HCT116 (cell line): ENCODE measurements at places on chromosomes 11 and 22. TPM values are rescaled to one million over a fixed set of nuclear protein-coding genes. Genes with fewer than 3 reads are reported as not detected.

GRCh38 chr11:64185175-64185692, 737 bp upstream of the STIP1 start:
- peak overlapping the region; percentile 88 for H3K4me3 ChIP-seq
- DNase-seq: no peak
- peak overlapping the region; percentile 90 for H3K27ac ChIP-seq
- peaks cover 15% of the 10 kb centered on the region for H3K36me3 ChIP-seq
- peaks cover 52% of the 10 kb centered on the region for H3K4me1 ChIP-seq

- no peak for DNase-seq
- H3K4me1 ChIP-seq: no peaks in the 10 kb centered on the region
- no peak overlapping the region for H3K27ac ChIP-seq
Observed at GRCh38 chr11:4026389-4026788, 68.2 kb upstream of the RRM1 start.

Gene RFPL2
- 0.61 TPM for total RNA-seq

DNA sequence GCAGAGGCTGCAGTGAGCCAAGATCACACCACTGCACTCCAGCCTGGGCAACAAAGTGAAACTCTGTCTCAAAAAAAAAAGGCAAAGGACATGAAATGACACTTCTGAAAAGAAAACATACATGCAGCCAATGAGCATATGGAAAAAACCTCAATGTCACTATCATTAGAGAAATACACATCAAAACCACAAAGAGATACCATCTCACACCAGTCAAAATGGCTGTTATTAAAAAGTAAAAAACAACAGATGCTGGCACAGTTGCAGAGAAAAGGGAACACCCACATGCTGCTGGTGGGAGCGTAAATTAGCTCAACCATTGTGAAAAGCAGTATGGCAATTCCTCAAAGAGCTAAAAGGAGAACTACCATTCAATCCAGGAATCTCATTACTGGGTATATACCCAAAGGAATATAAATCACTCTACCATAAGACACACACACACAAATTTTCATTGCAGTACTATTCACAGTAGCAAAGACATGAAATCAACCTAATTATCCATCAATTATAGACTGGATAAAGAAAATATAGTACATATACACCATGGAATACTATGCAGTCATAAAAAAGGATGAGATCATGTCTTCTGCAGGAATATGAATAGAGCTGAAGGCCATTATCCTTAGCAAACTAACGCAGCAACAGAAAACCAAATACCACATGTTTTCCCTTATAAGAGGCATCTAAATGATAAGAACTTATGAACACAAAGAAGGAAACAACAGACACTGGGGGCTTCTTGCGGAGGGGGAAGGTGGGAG, 15.7 kb upstream of the C11orf58 start:
- no peak for DNase-seq
- H3K4me3 ChIP-seq: no peak overlapping the region
- no peaks in the 10 kb centered on the region for H3K4me1 ChIP-seq
- no peak overlapping the region for H3K27ac ChIP-seq

DNA sequence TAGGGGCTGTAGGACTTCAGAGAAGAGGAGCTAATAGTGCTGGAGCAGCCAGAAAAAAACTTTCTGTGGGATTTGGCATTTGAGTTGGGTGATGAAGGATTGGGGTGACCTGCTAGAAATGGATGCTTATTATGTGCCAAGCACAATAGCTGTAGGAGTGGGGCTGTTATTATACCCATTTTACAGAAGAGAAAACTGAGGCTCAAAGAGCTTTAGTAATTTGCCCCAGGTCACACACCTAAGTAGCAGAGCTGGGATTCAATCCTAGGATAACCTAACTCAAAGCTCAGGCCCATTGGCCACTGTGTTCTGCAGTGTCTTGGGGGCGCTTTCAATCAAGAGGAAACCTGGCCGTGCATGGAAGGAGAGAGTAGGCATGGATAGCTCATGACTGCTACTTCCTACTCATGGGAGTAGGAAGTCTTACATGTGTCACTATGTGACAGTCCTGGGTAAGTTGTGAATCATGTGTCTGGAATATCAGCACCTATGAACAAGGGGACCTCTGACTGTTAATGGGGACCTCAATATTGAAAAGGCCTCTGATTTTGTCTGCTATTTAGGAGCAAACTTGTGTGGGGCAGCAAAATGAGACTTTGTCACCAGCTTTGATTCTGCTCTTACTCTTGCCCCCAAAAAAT, 6.1 kb upstream of the ELF5 start:
- no peak overlapping the region for H3K27ac ChIP-seq
- no peaks in the 10 kb centered on the region for H3K36me3 ChIP-seq
- DNase-seq: no peak
- H3K27me3 ChIP-seq: no peaks in the 10 kb centered on the region
- no peak overlapping the region for H3K4me3 ChIP-seq
- H3K4me1 ChIP-seq: no peaks in the 10 kb centered on the region

Gene PPP6R2
- 61.3 TPM for total RNA-seq
